ENCODE measurements at places on chromosomes 7 and 10. TPM values are rescaled to one million over a fixed set of nuclear protein-coding genes. Genes with fewer than 3 reads are reported as not detected.

Gene ADCY1
- 1.0 TPM for polyA plus RNA-seq

Gene SMARCD3
- polyA plus RNA-seq = 46.6 TPM

Gene ELOVL3
- not detected for polyA plus RNA-seq

Gene ITPRID1
- 0.02 TPM for polyA plus RNA-seq

Gene CALN1
- 2.6 TPM for polyA plus RNA-seq

Gene SYT15B
- 2.3 TPM for polyA plus RNA-seq

Gene C10orf67
- 0.02 TPM for polyA plus RNA-seq

Gene LBX1
- not detected for polyA plus RNA-seq

Gene INA
- polyA plus RNA-seq = 13.1 TPM

Gene ADAM22
- polyA plus RNA-seq = 1.0 TPM

Gene AKR1C4
- polyA plus RNA-seq = not detected

Gene INHBA
- 0.27 TPM for polyA plus RNA-seq

Gene NXPH1
- not detected for polyA plus RNA-seq

All from pancreas (tissue), 10 donors.